ENCODE measurements at places on chromosomes 4 and X. TPM values are rescaled to one million over a fixed set of nuclear protein-coding genes. Genes with fewer than 3 reads are reported as not detected.
A peak's percentile ranks its signal among the peaks of the same experiment; 100 is the strongest.

The METTL14 gene
- 39.3 TPM for total RNA-seq

GRCh38 chrX:40808203-40808602, 72.9 kb upstream of the MED14 start:
- no peak overlapping the region for H3K27ac ChIP-seq
- DNase-seq, result no peak
- no peaks in the 10 kb centered on the region for H3K27me3 ChIP-seq
- no peaks in the 10 kb centered on the region for H3K36me3 ChIP-seq
- H3K4me1 ChIP-seq, result no peaks in the 10 kb centered on the region

The MAGEB1 gene
- not detected for total RNA-seq

DNA sequence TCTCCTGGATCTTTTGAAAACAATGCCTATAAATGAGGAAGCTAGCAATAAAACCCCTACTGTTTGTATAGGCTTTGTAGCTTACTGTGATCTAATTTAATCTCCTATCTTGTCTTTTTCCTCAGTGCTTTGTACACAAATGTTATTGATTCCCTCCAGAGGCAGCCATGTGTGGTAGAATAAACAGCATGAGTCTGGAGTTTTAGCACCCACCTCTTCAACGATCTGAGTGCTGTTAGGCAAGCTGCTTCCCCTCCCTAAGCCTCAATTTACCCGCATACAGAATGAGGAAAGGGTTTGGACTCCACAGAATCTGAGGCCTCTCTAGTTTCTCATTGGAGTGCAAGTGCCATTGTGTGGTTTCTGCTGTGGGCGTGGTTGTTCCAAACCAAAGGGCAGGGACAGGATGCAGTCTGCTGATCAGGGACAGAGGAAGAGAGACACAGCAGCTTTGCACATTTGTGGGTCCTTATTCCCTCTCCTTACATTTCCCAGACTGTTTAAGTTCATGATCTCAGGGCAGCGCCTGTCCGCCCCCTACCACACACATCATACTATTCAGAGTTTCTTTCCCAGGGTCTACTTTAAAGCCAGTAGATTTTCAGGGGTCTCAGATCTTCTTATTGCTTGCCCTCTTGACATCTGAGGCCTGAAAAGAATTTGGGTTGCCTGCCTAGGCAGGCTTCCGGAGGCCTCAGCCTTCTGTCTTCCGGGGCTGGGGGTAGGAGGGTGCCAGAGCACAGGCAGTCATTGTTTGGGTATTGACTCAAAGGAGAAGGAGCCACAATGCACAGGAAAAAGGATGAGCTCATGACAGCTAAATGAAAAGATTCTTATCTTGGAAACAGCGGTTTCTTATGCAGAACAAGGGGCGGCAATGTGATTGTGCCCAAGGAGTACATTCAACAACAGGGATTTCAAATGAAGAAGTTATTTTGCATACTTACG, 114.9 kb upstream of the TEX13D start:
- peak overlapping the region; percentile 76 for H3K27ac ChIP-seq
- DNase-seq, result peak; percentile 42
- no peaks in the 10 kb centered on the region for H3K27me3 ChIP-seq
- no peaks in the 10 kb centered on the region for H3K36me3 ChIP-seq
- H3K4me1 ChIP-seq, result peaks cover 32% of the 10 kb centered on the region

The TCEAL6 gene
- total RNA-seq, result 0.24 TPM

The DRD5 gene
- 0.24 TPM for total RNA-seq

The NOX1 gene
- not detected for total RNA-seq

DNA sequence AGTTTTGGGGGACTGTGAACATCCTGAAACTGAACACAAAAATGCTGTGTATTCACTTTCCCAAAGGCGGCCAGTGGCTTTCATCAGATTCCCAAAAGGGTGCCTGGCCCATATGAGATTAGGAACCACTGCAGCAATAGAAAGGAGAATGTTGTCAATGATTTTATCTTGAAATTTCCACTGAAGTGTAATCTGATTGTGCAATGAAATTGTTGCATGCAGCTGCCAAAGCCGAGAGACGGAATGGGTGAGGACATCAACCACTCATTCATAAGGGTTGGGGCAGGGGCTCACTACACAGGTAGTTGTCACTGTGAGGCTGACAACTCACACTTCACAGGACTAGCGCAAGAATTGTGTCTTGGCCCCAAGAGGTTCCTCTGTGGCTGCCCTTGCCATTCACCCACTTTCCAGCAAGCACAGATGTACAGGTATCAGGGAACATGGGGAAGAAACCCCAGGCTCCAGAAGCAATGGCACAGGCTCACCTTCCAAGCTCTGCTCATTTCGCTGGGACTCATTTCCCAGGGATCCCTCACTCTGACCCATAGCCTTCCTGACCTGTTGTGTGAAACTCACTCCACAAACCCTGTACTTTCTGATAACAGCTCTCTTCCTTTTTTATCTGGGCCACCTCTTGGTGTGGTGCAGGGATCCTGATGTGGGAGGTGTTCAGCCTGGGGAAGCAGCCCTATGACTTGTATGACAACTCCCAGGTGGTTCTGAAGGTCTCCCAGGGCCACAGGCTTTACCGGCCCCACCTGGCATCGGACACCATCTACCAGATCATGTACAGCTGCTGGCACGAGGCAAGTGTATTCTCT, 48.8 kb downstream of the BMX start:
- no peaks in the 10 kb centered on the region for H3K27me3 ChIP-seq
- no peak for DNase-seq
- no peaks in the 10 kb centered on the region for H3K36me3 ChIP-seq

DNA sequence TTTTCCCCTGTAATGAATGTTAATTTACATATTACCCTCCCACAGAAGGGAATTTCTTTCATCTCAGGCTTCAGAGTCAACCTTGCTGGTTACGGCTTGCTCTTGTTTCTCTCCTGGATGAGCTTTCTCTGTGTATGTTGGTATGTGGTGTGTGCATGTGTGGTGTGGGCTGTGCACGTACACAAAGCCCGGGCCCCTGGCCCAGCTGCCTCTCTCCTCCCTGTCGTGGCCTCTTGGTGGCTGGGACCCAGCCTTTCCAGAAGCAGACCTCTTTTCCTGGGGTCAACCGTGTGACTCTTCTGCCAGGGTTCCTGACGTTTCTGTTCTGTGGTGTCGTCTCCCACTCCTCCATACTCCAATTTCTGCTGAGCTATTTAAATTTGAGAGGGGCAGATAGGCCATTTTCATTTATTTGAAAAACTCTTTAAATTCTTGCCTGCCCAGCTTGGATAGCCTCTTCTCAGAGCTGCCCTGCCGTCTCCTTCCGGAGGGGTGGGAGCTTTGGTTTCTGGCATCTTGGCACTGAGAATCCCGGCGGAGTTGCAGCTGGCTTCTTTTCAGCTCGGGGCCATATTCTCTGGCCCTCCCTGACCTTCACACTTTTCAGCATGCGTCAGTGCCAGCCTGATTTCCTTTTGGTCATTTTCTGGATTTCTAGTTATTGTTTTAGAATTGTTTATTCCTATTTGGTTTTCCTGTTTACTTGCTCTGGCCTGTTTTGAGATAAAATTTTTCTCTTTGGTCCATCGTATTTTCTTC, 25.1 kb downstream of the FHDC1 start:
- H3K27ac ChIP-seq, result peak overlapping the region; percentile 72
- H3K27me3 ChIP-seq, result no peaks in the 10 kb centered on the region
- no peak overlapping the region for H3K4me3 ChIP-seq
- H3K36me3 ChIP-seq, result peaks cover 19% of the 10 kb centered on the region
- DNase-seq, result no peak
- H3K4me1 ChIP-seq, result no peaks in the 10 kb centered on the region

The DKK2 gene
- total RNA-seq, result 0.58 TPM

The ETNPPL gene
- 1.5 TPM for total RNA-seq

- H3K36me3 ChIP-seq, result no peaks in the 10 kb centered on the region
- H3K27ac ChIP-seq, result no peak overlapping the region
- H3K27me3 ChIP-seq, result no peaks in the 10 kb centered on the region
- no peak overlapping the region for H3K4me3 ChIP-seq
These were observed 65.0 kb downstream of the ZFYVE28 start for GRCh38 chr4:2353222-2354107.

DNA sequence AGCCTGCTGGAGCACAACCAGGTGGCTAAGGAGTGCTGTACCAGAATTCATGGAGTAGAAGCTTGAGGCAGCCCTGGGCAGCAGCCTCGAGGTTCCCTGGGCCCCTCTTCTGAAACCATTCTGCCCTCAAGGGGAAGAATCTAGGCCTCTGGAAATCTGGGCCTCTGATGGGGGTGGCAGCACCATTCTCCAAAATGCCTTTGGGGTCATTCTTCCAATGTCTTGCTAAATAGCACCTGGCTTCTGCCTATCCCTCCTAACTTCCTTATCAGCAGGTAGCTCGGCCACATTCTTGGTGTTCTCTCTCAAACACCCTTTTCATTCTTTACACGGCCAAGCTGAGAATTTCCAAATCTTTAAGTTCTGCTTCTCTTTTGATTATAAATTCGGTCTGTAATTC, 473.6 kb downstream of the BCOR start:
- no peak for DNase-seq
- no peaks in the 10 kb centered on the region for H3K27me3 ChIP-seq

The HS6ST2 gene
- 4.8 TPM for total RNA-seq

- no peak for DNase-seq
- H3K27ac ChIP-seq, result no peak overlapping the region
- H3K27me3 ChIP-seq, result peaks cover 20% of the 10 kb centered on the region
These were observed 672 bp downstream of the PGM2 start for GRCh38 chr4:37827030-37827685.

- no peak overlapping the region for H3K27ac ChIP-seq
- no peaks in the 10 kb centered on the region for H3K27me3 ChIP-seq
- H3K36me3 ChIP-seq, result no peaks in the 10 kb centered on the region
- DNase-seq, result no peak
These were observed 203.1 kb downstream of the SLC7A11 start for GRCh38 chr4:138039010-138039409.

GRCh38 chr4:74330295-74330750, 22.1 kb downstream of the EPGN start:
- no peaks in the 10 kb centered on the region for H3K36me3 ChIP-seq
- no peaks in the 10 kb centered on the region for H3K27me3 ChIP-seq
- H3K4me1 ChIP-seq, result 0 out of 2 replicates have a peak, but pooled peaks cover 3% of the 10 kb centered on the region
- no peak overlapping the region for H3K27ac ChIP-seq
- DNase-seq, result no peak
- H3K4me3 ChIP-seq, result no peak overlapping the region

DNA sequence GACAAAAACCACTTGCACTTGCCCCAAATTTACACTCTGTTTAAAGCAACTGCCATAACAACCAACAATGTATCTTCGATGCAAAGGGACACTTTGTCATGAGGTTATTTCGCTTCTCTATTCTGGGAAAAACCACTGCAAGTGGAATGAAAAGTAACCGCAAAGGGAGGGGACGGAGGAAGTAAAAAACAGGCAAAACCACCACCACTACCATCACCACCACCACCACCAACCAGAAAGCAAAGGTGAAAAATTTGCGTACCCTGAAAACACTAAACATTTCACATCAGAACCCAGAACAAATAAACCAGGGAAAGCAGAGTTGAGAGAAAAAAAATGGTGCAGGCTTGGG, 1.2 kb upstream of the N4BP2 start:
- H3K4me3 ChIP-seq, result peak overlapping the region; percentile 80
- H3K27ac ChIP-seq, result peak overlapping the region; percentile 100
- no peak for DNase-seq
- no peaks in the 10 kb centered on the region for H3K36me3 ChIP-seq
- H3K27me3 ChIP-seq, result no peaks in the 10 kb centered on the region
- peaks cover 27% of the 10 kb centered on the region for H3K4me1 ChIP-seq

DNA sequence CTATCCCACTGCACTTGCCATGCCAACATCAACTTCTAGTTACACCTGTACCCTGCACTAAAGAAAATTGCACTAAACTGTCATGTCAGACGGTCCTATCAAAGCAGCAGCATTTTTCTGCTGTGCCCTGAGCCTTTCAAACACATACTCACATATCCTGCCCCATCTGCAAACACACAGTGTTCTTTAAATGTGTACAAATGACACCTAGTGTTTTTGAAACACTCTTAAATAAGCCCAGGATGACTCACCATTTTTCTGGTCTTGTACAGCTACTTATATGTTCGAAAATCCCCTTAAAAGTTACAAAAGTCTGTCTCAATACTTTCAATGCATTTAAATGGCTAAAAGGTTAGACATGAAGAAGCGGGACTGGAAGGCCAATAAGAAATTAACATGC, 346.7 kb upstream of the PPARGC1A start:
- H3K4me3 ChIP-seq, result no peak overlapping the region
- DNase-seq, result no peak
- no peaks in the 10 kb centered on the region for H3K27me3 ChIP-seq
- no peak overlapping the region for H3K27ac ChIP-seq

The ABLIM2 gene
- total RNA-seq, result 4.3 TPM

GRCh38 chrX:53831662-53832635, 145.4 kb upstream of the HUWE1 start:
- H3K27ac ChIP-seq, result no peak overlapping the region
- no peaks in the 10 kb centered on the region for H3K36me3 ChIP-seq
- DNase-seq, result peak; percentile 74
- H3K4me3 ChIP-seq, result no peak overlapping the region
- no peaks in the 10 kb centered on the region for H3K4me1 ChIP-seq

The FRG2 gene
- not detected for total RNA-seq

- no peak for DNase-seq
- no peaks in the 10 kb centered on the region for H3K36me3 ChIP-seq
- no peaks in the 10 kb centered on the region for H3K27me3 ChIP-seq
- H3K27ac ChIP-seq, result no peak overlapping the region
These were observed 98.6 kb downstream of the MGST2 start for GRCh38 chr4:139764182-139764581.

The OCRL gene
- total RNA-seq, result 16.5 TPM

The UNC5C gene
- total RNA-seq, result 0.12 TPM

The ARR3 gene
- not detected for total RNA-seq

Measured in GM23338 (cell line).